Heart right ventricle (tissue), 16 donors: ENCODE measurements at places on chromosomes 7 and 10. TPM values are rescaled to one million over a fixed set of nuclear protein-coding genes. Genes with fewer than 3 reads are reported as not detected.

Gene TYW1B
- 0.90 TPM for polyA plus RNA-seq

- DNase-seq: no peak
These were observed 829.5 kb downstream of the REEP3 start for GRCh38 chr10:64350665-64351064.

Gene SAMD9L
- 1.7 TPM for polyA plus RNA-seq

Gene ICA1
- polyA plus RNA-seq: 33.4 TPM

Gene TUBAL3
- 0.51 TPM for polyA plus RNA-seq

Gene ZNF736
- 6.4 TPM for polyA plus RNA-seq

GRCh38 chr7:44155191-44156185, 14.4 kb upstream of the MYL7 start:
- no peak for DNase-seq

DNA sequence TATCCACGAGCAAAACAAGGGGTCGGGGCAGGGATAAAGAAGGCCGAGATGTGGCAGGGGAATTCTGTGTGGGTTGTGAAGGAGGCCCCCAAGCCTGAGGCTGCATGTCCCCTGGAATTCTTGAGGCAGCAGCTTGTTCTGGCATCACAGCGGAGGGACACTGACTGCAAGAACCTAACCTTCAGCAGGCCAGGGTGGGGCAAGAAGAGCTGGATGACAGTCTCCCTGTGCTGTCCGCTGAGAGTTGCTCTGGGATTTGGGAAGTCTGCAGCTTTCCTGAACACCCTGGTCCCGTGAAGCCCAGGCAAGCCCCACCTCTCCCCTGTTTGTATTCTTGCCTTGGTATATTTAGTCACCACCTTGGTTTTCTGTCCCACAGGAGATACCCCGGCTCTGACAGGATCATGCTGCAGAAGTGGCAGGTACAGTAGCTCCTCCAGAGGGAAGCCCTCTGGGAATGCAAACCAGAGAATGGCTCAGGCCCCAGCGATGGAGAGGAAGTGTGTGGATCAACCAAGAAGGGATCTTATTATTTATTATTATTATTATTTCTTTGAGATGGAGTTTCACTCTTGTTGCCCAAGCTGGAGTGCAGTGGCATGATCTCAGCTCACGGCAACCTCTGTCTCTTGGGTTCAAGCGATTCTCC, 1.9 kb upstream of the LRRC18 start:
- no peak for DNase-seq

- DNase-seq: no peak
These were observed 11.3 kb downstream of the ADAM12 start for GRCh38 chr10:126376956-126377355.

Gene COBL
- polyA plus RNA-seq: 15.5 TPM

DNA sequence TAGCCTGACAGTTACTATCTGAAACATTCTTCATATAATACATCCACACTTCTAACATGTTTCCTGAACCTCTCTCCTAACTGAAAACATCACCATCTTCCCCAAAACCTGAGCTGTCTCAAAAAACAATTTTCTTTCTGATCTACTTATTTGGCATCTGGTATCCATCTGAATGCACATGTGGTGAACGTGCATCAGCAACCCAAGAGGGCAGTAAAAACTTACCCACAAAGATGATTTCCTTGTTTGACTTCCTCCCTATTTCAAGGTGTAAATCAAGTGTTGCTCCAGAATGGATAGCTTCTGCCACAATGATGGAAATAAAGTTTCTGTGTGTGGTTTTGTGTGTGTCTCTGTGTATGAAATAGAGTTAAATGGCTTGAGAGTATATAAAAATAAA, 500.4 kb downstream of the MAGI2 start:
- no peak for DNase-seq

- no peak for DNase-seq
These were observed 5.9 kb upstream of the GARIN1A start for GRCh38 chr7:128666200-128666599.

DNA sequence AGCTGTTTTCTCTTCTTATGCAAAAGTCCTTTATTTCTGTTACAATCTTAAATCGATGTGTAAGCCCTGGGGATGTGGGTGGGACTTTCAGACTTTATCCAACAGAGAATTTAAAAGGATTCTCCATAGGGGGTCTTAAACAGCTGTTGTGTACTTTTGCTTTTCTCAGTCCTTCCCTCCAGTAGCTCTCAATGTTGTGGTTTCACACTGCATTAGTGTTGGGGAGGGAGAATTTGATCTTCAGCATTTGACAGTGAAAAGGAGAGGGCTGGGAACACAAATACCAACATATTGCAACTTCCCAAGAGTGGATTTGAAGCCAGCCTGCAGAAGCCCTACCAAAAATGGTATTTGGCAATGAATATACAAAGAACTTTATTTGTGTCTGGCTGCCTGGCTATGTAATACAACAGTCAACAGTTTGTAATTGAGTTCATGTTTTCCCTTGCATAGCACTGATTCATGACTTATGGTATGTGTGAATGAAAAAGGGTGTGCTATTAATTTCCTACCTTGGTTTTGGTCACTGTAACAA, 80.1 kb upstream of the CAPZA2 start:
- no peak for DNase-seq

GRCh38 chr7:30142710-30143109, 7.9 kb downstream of the MTURN start:
- no peak for DNase-seq

Gene CDC14C
- not detected for polyA plus RNA-seq

DNA sequence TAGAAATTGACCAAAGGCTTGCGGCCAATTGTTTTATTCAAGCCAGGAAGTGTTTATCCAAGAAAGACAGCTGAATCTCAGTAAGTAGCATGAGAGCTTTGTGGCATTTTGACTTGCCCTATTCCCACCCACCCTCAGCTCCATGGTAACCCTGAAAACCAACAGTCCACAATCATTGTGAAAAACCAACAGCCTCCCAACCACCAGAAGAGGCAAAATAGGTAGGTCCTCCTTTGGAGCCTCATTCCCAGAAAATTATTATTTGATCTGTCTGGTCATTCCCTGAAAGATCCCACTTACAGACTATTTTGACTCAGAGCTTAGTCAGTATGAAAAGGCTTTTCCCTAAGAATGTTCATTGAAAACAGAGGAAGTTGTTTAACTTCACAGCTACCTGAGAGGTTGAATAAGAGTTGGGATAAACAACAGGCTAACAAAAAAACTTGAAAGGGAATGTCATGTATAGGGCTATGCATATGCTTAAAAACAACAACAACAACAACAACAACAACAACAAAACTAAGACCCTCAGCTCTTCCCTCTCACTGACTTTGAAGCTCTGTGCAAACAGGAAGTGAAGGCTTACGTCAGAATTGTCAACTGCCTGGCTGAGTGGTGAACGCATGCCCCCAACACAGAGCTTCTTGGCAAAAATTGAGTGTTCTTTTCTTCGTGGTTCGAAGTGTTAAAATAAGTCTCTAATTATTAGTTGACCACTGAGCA, 11.2 kb downstream of the KPNA7 start:
- DNase-seq: no peak

- DNase-seq: no peak
These were observed 577 bp upstream of the DDX21 start for GRCh38 chr10:68955355-68955831.
